ENCODE measurements at places on chromosomes 1 and 21. TPM values are rescaled to one million over a fixed set of nuclear protein-coding genes. Genes with fewer than 3 reads are reported as not detected.

The HORMAD1 gene
- 9.5 TPM for total RNA-seq

The S100A14 gene
- total RNA-seq: 0.67 TPM

The CFH gene
- 4.3 TPM for total RNA-seq

The HES2 gene
- total RNA-seq: 5.5 TPM

The POFUT2 gene
- total RNA-seq: 23.3 TPM

The WNT3A gene
- not detected for total RNA-seq

The CHD1L gene
- 31.5 TPM for total RNA-seq

The AKR7A3 gene
- 0.06 TPM for total RNA-seq

The OR6N1 gene
- total RNA-seq: not detected

The SPRR3 gene
- not detected for total RNA-seq

The PGLYRP4 gene
- not detected for total RNA-seq

The LCE2D gene
- total RNA-seq: not detected

The GSTM3 gene
- 22.0 TPM for total RNA-seq

The DPT gene
- total RNA-seq: not detected

The FBXO42 gene
- 10.1 TPM for total RNA-seq

The LCE3D gene
- 3.4 TPM for total RNA-seq

The CDC14A gene
- total RNA-seq: 2.0 TPM

The BNIPL gene
- total RNA-seq: 0.28 TPM

The CYP4Z1 gene
- total RNA-seq: not detected

The DNASE2B gene
- not detected for total RNA-seq

The SMIM1 gene
- total RNA-seq: 0.70 TPM

All from A549 treated with Hydrocortisone at 1 μM for 4 hours (cell line).